ENCODE measurements at places on chromosomes 2 and 18.

GRCh38 chr2:98518101-98518500, 73.4 kb downstream of the INPP4A start:
- DNase-seq: peak; percentile 32

GRCh38 chr2:25543939-25544338, 129.4 kb downstream of the DTNB start:
- DNase-seq: no peak

GRCh38 chr2:242001853-242002252, 132.3 kb downstream of the RTP5 start:
- no peak for DNase-seq

DNA sequence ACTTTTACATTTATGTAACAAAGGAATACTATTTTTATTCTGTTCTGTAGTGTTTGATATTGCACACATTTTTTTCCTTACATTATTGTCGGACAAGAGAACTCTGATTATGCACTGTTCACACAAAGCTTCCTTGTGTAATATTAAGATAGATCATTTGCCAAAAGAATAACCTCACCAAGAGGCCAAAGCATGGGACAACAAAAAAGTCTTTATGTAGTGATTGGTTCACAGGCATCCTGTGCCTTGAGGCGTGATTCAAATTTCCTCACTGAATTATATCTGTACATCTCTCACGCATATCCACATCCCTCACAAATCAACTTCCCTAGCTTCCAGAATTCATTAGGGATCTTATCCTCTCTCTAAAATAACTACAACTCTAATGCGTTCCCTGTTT, 642.7 kb downstream of the NR4A2 start:
- DNase-seq: no peak

- no peak for DNase-seq
Observed at GRCh38 chr2:138787053-138787666, 7.0 kb upstream of the NXPH2 start.
